ENCODE measurements at places on chromosomes 4 and X.

- DNase-seq = peak; percentile 44
Measured at GRCh38 chrX:119235872-119236622, at the start of gene PGRMC1. Gene PGRMC1 (plus strand): TSS chrX:119236285. CDS start chrX:119236364, 79 bp downstream.

GRCh38 chr4:181950372-181951127 is 292.7 kb upstream of the TENM3 start:
- no peak for DNase-seq

DNA sequence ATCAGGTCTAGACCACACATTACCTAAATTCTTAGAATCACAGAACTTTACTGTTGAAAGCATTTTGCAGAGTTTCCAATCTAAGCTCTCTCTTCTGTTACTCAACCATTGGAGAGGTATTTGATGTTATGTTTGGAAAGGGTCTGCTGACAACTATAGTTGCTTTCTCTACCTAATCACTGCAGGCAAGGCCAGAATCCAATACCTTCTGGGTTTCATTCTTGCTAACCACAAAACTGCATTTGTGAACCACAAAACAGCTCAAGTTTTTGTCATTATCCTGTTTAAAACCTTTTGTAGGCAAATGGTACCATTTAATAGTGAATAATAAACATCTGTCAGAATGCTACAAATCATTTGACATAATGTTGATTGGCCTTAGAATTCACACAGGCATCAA is 380.1 kb downstream of the GASK1B start:
- no peak for DNase-seq

GRCh38 chrX:95248386-95248785 is 1436.3 kb upstream of the DIAPH2 start:
- no peak for DNase-seq

DNA sequence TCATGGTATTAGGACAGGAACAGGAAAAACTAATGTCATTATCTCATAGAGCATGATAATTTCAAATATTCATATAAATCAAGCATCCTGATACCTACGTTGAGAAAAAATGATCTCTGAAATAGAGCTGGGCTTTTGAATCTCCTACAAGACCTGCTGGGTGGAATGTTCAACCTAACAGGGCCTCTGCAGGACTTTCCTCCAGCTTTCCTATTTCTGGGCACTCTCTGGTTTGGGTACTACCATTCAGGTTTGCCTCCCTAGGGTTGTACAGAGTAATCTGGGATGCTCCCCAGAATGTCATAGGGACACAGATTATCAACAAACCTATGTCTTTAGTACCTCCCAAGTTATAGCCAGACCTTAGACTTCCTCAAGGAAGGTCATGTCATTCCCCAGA is 108.9 kb downstream of the CDS1 start:
- DNase-seq = no peak

GRCh38 chrX:39757971-39758370 is 339.8 kb downstream of the BCOR start:
- DNase-seq = no peak

GRCh38 chrX:73289039-73289438 is 74.4 kb upstream of the NAP1L2 start:
- DNase-seq = no peak

GRCh38 chr4:24971192-24971591 is 58.4 kb upstream of the CCDC149 start:
- DNase-seq = no peak

GRCh38 chrX:41066391-41066790 is 18.9 kb upstream of the USP9X start:
- DNase-seq = no peak

DNA sequence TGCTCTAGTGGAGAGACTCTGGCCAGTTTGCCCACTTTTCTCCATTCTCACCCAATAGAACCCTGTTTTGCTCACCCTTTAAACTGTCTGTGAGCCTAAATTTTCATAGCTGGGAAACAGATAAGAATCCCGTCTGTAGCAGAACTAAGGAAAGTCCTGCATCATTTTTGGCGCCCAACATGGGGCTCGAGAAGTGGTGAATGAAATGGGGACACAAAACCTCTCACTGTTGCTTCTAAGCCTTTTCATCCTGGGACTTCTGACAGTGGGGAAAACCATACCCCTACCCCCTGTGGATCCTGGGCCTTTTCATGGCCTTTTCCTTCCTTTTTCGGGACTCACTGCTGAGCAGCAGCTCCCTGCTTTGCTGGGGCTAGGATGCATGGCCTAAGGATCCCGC is 189.9 kb downstream of the INPP4B start:
- DNase-seq = no peak

GRCh38 chrX:9465380-9466123 is 694 bp downstream of the TBL1X start:
- DNase-seq = no peak

DNA sequence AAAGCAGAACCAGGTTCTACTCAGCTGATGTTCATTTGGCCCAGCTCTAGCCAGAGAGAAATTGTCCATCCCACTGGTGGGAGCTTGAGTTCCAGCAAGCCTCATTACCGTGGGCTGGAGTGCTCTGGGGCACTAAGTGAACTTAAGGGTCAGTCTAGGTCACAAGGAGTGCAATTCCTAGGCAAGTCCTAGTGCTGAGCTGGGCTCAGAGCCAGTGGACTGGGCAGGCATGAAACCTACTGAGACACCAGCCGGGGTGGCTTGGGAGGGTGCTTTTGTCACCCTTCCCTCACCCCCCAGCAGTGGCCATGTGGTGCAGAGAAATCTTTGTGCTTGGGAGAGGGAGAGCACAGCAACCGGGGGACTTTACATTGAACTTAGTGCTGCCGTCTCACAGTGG is 39.4 kb downstream of the GSX2 start:
- DNase-seq = no peak

GRCh38 chr4:95410387-95410977 is 138.3 kb downstream of the UNC5C start:
- no peak for DNase-seq

- DNase-seq = no peak
Measured at GRCh38 chr4:75880278-75880677, 22.0 kb downstream of the PPEF2 start.

DNA sequence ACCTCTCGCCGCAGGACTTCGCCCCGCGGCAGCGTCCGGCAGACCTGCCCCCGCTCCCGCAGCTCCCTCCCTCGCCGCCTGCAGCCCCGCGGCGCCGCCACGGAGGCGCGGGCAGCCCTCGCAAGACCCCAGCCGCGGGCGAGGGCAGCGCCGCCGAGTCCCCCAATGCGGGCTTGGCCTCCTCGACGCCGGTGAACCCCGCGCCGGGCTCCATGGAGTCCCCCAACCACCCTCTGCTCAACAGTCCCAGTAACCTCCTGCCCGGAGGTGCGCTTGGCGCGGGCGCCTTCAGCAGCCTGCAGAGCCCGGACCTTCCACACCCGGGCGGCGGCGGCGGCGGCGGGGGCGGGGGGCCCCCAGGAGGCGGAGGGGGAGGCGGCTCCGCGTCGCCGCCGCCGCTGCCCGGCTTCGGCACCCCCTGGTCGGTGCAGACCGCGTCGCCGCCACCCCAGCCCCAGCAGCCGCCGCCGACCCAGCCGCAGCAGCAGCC is 1.2 kb downstream of the CPEB2 start:
- no peak for DNase-seq

GRCh38 chrX:45860450-45860849 is 659.8 kb upstream of the DIPK2B start:
- DNase-seq = no peak

GRCh38 chr4:29277381-29277780 is 1442.8 kb upstream of the PCDH7 start:
- DNase-seq = no peak

DNA sequence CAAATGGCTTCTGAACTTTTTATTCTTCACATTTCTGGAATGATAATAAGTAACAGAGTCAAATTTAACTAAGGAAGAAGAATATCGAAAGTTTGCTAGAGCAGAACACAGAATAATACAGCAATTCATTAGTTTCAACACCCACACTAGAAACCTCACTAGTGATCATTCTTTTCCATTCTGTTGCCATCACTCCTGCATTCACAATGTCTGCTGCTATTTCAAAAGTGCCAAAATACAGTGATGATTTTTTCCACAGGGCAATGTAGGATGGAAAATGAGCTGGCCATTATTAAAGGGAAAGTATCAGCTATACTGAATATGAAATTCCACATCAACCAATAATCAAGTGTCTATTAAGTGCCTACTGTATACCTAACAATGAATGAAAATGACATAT is 186.7 kb downstream of the USP46 start:
- DNase-seq = no peak

DNA sequence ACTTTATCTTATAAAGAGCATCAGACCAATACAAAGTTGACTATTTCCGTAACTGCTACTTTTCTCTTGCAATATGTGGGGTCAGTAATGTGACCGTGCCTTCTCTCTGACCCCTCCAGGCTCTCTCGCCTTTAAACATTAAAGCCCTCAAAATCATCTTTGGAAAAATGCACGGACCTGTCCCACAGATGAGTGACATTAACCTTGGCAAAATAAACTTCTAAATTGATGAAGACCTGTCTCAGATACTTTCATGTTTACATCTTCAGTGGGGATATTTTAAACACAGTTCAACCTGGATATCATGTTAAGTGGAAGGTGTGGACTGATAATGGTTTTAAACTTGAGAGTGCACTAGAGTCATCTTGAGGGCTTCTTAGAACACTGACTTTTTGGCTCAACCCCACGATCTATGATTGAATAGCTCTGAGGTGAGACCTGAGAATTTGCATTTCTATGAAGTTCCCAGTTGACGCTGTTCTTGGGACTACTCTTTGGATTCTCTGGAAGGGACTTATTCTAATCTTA is 26.7 kb upstream of the CXCL3 start:
- no peak for DNase-seq

- DNase-seq = no peak
Measured at GRCh38 chrX:40281336-40282005, 183.7 kb upstream of the BCOR start.

GRCh38 chr4:101555341-101555880 is 208.1 kb upstream of the PPP3CA start:
- no peak for DNase-seq

DNA sequence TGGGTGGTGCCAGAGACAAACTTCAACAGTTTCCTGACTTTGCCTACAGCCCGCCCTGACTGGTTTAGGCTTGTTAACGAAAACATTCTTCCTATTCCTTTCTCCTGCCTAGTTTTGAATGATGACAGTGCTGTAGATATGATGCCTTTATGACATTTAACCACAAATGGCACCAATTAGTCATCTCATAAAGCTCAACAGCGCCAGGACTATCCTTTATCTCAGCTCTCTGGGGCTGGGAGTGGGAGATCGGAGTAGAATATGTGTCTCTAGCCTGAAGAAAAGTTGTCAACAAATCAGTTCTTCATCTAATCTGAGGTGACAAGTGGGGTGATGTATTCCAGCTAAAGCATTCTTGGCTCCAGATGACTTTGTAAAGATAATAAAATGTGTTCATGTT is 64.6 kb upstream of the SH3RF1 start:
- DNase-seq = no peak

DNA sequence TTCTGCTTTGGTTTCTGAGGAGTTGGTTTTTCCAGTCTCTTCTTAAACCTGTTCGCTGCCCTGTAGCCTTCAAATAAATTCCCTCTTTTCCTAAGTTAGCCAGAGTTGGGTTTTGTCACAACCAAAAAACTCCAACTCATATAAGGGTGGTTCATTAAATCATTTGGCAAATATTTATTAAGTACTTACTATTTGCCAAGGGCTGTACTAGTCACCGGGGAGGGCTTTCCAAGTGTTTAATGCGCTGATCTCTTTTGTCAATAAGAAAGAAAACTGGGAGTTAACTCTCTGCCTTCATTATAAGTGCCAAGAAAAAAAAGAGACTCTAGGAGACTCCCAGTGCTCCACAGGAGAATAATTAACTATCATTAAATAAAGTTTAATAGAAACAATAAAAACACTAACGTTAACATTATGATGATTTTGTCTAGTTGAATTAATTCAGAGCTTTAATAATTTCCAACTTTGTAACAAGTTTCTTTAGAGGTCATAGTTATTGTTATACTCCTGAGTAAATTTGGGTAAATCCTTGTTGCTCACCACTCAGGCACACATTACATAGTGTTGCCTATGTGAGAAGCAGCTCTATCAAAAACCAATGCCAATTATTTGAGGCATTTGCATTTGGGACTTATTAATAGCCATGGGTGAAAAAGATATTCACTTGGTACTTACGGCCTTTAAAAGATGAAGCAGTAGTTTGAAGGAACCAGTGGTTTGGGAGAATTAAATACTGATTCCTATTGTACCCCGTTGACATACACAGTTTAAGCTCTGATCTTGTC is 122.5 kb upstream of the TEX13D start:
- no peak for DNase-seq

GRCh38 chr4:85369703-85370380 is 105.1 kb upstream of the ARHGAP24 start:
- DNase-seq = no peak

DNA sequence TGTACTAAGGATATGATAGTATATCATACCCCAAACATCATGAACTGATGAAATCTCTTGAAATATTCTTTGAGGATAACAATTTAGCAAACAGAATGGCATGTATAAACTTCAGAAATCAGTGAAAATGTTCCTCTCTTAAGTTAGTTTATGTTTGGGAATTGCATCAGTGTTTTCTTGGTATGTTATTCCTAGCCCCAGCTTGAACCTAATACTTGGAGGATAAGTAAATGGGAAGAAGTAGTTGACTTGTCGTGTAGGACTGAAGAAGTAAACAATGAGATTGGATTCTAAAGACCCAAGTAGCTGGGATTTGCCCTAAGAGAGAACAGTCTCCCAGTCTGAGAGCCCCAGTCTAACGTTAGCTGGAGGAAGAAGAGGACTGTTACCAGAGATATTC is 355.7 kb downstream of the GALNTL6 start:
- DNase-seq = no peak

DNA sequence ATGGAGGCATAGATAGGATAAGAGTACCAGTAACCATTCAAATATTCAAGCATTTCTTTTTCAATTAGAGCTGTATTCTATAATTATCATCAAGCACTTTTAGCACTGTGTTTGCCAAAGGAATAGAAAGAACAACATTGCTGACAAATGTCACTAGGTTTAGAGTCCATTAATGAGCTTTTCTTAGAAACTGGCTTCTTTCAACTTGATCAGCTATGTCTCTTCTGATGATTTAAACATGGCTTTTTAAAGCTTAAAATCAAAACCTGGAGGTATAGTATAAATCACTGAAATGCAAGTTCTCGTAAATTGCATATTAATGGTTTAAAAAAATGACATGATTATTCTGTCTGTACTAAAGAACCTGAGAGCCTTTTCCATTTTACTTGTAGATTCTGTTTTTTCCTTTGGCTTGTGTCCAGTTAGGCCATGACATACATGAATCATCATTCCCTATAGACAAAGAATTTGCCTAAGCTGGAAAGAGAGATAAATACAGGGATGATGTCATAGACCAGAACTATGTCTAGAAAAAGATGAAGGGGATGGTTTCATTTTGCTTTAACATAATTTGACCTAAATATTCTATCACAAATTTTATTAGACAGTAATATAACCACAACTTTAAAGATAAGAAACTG is 340.1 kb upstream of the CTSO start:
- no peak for DNase-seq

- no peak for DNase-seq
Measured at GRCh38 chr4:13103382-13104015, 380.6 kb downstream of the RAB28 start.

- no peak for DNase-seq
Measured at GRCh38 chrX:3728454-3728853, 15.0 kb upstream of the PRKX start.

All from stimulated activated CD8-positive, alpha-beta memory T cell treated with anti-CD3 and anti-CD28 coated beads, Interleukin-15, amount 100 ng/mL, for 1 hour (primary cell).